ENCODE measurements at places on chromosomes 7 and 10. TPM values are rescaled to one million over a fixed set of nuclear protein-coding genes. Genes with fewer than 3 reads are reported as not detected.

- no peaks in the 10 kb centered on the region for H3K36me3 ChIP-seq
- no peak for DNase-seq
- no peaks in the 10 kb centered on the region for H3K4me1 ChIP-seq
- no peak overlapping the region for H3K4me3 ChIP-seq
- H3K27ac ChIP-seq = no peak overlapping the region
Observed at GRCh38 chr10:117226813-117227451, 14.0 kb upstream of the SLC18A2 start.

GRCh38 chr10:120460776-120461175 lies 3.7 kb downstream of the PLPP4 start:
- H3K27ac ChIP-seq = no peak overlapping the region
- H3K4me1 ChIP-seq = no peaks in the 10 kb centered on the region
- peaks cover 28% of the 10 kb centered on the region for H3K27me3 ChIP-seq
- no peak overlapping the region for H3K4me3 ChIP-seq

KEL gene
- 0.70 TPM for total RNA-seq

ADARB2 gene
- not detected for total RNA-seq

ADRA2A gene
- not detected for total RNA-seq
